ENCODE measurements at places on chromosomes 11 and 22. TPM values are rescaled to one million over a fixed set of nuclear protein-coding genes. Genes with fewer than 3 reads are reported as not detected.

TMPRSS4 gene
- not detected for total RNA-seq

KRTAP5-11 gene
- total RNA-seq: not detected

DNA sequence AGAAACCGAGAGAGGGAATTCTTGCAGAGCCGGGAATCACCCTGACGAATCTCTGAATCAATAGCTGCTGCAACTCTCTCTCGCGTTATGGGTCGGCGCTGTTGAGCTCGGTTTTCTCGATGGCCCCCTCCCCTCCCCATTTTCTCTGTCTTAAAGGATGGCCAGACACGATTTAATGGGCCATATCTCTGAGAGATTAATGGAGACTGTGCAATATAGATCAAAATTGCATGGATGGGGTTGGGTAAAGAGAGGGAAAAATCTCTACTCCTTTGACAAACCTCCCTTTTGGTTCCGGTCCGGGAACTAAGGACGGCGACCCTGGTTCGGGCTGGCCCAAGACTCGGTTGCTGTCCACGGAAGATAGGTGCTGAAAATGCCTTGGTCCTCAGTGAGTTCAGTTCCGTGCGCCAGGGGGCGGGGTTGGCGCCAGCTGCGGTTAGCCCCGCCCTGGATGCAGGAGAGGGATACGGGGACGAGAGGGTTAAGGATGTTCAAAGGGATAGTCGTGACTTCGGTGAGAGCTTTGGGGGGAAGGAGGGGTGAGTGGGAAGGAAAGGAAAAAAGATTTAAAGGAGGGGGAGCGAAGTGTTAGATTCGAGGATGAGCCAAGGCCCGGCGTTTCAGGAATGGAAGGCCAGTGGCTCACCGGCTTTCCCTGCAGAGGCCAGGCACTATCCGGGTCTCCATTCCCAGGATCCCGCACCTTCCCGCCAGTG lies 103.6 kb upstream of the HSD17B12 start:
- no peak for DNase-seq
- no peak overlapping the region for H3K27ac ChIP-seq
- H3K4me3 ChIP-seq: peak overlapping the region; percentile 54
- H3K27me3 ChIP-seq: peaks cover 95% of the 10 kb centered on the region
- no peaks in the 10 kb centered on the region for H3K36me3 ChIP-seq

BBS1 gene
- 15.3 TPM for total RNA-seq

GRCh38 chr11:47558695-47559094 lies 5.8 kb upstream of the CELF1 start:
- H3K27ac ChIP-seq: no peak overlapping the region
- DNase-seq: no peak
- H3K4me3 ChIP-seq: no peak overlapping the region
- no peaks in the 10 kb centered on the region for H3K36me3 ChIP-seq
- no peaks in the 10 kb centered on the region for H3K27me3 ChIP-seq

Data from psoas muscle (tissue), 8 donors.